K562 (cell line): ENCODE measurements at places on chromosomes 7 and 10.

DNA sequence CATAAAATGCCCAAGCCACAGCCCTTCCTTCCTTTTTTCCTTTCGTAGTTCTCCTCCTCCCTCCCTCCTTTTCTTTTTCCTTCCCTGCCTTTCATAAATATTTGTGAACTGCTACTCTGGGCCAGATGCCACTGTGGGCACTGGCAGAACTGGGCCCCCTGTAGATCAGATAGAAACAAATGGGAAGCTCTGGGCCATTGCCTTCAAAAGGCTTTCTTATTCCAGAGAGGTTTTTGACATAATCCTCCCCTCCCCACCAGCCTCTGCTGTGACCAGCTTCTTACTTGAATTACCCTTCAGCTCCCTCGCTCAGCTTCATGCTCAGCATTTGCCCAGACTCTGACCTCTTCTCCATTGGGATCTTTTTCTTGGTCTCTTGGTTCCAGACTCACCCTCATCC is 886.8 kb downstream of the LRMDA start:
- no peak for DNase-seq

DNA sequence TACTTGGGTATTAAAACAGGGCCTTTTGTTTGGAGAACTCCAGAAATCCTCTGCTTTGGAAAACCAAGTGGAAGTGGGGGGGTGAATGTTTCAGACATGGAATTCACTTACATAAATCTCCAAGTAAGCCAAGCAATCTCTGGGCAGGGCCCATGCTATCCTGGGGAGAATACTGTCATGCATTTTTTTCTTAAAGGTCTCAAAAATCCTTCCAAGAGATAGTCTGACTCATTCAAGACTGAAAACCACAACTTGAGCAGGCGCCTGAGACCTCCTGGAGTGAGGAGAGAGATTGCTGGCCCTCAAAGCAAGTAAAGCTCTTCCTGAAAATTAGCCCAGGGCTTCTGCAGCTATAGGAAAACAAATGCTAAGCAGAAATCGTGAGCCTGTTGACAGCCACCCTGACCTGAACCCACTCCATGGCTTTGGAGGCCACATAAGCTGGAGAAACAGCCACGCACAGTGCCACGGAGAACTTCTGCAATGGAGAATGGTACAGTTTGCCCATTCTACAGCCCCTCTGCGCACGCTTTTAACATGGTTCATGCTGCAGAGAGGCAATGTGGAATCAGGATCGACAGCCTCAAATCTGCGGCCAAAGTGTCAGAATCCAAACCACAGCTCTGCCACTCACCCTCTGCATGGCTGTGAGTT is 203.1 kb upstream of the AUTS2 start:
- DNase-seq: no peak

- no peak for DNase-seq
Measured at GRCh38 chr10:48494611-48495010, 110.3 kb downstream of the ARHGAP22 start.

GRCh38 chr10:62866451-62866850 is 50.3 kb upstream of the EGR2 start:
- no peak for DNase-seq

DNA sequence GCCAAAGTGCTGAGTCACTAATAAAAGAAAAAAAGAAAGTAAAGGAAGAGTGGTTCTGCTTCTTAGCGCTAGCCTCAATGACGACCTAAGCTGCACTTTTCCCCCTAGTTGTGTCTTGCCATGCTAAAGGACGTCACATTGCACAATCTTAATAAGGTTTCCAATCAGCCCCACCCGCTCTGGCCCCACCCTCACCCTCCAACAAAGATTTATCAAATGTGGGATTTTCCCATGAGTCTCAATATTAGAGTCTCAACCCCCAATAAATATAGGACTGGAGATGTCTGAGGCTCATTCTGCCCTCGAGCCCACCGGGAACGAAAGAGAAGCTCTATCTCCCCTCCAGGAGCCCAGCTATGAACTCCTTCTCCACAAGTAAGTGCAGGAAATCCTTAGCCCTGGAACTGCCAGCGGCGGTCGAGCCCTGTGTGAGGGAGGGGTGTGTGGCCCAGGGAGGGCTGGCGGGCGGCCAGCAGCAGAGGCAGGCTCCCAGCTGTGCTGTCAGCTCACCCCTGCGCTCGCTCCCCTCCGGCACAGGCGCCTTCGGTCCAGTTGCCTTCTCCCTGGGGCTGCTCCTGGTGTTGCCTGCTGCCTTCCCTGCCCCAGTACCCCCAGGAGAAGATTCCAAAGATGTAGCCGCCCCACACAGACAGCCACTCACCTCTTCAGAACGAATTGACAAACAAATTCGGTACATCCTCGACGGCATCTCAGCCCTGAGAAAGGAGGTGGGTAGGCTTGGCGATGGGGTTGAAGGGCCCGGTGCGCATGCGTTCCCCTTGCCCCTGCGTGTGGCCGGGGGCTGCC is at the start of gene IL6:
Gene IL6, plus strand, starts transcription at position 294 of the 807 bp plus-strand sequence. Its CDS starts 63 bp downstream, at position 357.
- peak; percentile 84 for DNase-seq

- peak; percentile 63 for DNase-seq
Measured at GRCh38 chr10:1047937-1048336, 982 bp downstream of the IDI1 start.

DNA sequence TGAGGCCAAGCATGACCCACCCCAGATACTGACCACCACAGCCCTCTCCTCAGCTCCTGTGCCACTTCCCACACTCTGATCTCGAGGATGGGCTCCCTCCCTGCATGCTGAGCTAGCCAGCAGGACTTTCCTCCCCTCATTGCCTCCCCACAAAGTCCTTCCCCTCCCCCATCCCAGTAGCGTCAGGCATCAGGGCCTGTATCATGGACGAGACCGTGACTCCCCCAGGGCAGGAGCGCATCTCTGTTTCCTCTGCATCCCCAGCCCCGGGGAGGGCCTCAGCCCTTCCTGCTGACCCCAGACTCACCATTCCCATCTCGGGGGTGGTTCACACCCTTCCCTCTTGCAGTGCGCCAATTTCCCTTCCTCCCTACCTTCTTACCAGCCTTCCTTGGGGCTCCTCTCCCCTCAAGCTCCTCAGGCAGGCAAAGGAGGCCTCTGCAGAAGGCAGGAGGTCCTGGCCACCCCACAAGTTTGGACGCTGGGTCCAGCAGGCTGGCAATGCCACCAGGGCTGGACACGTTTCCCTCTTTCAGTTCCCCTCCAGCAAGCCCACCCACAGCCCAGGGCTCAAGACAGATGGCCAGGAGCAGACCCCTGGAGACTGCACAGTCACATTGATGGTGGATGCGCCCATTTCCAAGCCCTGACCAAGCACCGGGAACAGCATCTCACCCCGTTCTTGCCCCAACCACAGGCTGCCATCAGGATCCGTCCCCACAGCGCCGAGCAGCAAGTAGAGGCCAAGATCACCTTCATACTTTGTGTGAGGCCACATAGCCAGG is 36.5 kb downstream of the GRID1 start:
- no peak for DNase-seq

- DNase-seq: no peak
Measured at GRCh38 chr10:6009150-6009549, 31.8 kb upstream of the IL15RA start.

DNA sequence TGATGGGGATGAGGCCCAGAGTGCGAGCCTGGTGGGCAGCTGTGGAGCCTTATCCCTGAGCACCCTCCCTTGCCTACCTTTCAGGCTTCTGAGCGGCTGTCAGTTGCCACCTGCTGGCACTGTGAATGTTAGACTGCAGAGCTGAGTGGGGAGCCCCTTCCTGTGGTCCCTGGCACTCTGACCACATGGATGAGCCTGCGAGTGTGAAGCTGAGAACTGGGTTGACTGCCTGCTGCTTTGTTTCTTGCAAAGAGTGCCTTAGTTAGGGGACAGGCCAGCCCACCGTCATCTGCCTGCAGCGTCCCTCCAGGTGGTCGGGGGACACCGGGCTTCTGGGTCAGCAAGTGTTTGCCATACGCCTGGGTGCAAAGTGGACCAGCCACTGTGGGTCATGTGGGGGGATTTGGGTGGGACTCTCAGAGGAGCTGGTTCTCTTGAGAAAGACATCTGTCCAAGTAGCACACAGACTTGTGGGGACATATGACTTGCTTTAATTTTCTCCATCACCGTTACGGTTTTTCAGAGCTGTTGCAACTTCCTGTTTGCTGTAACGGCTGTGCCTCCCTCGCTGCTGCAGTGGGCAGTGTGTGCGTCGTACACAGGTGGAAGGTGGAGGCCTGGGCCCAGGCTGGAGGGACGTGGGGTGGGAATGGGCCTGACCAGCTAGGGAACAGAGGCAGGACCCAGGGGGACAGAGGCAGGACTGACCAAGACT is 13.7 kb downstream of the INPP5A start:
- no peak for DNase-seq

GRCh38 chr10:73131301-73131700 is 21.0 kb downstream of the NUDT13 start:
- DNase-seq: no peak

GRCh38 chr10:69684981-69685353 is 54.9 kb downstream of the FAM241B start:
- DNase-seq: no peak

GRCh38 chr7:94897541-94897940 is 9.9 kb upstream of the PPP1R9A start:
- DNase-seq: no peak

- DNase-seq: peak; percentile 39
Measured at GRCh38 chr7:8303904-8304528, 42.0 kb upstream of the ICA1 start.

GRCh38 chr10:73756183-73756582 is 12.0 kb downstream of the SEC24C start:
- DNase-seq: no peak

DNA sequence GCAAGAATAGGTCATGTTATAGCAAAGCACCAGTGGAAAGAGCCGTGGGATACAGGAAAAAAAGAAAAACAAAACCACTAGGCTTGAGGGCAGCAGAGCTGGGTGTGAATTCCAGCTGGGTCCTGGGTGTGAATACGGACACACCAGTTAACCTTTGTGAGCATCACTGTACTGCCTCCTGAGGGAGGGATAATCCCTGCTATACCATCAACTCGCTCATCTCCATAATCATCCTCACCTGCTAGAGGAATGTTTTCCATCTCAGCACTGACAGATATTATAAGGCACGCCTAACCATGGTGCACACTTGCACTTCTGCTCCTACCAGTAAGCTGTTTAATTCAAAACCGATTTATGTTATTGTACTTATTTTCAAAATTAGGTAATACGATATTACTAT is 62.2 kb downstream of the GSAP start:
- DNase-seq: no peak

GRCh38 chr10:28970231-28970630 is 292.9 kb downstream of the BAMBI start:
- no peak for DNase-seq
